ENCODE measurements at places on chromosomes 5 and 9. TPM values are rescaled to one million over a fixed set of nuclear protein-coding genes. Genes with fewer than 3 reads are reported as not detected.
A peak's percentile ranks its signal among the peaks of the same experiment; 100 is the strongest.

DNA sequence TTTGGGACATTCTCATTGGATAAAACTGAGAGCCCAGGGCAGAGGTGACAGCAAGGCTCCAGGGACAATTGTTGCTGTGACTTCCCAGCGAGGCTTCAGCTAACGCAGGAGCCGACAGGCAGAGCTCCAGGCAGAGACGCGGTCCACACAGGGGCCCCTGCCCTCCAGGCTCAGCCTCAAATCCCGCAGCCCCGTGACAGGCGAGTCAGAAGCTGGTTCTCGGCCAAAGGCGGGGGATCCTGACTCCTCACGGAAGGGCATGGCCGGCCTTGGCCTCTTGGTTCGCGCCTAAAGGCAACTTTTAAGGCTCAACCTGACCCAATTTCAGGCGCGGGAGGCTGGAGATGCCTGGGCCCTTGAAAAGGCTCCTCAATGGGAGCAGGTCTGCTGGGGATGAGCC, 21.3 kb downstream of the SLC12A7 start:
- H3K36me3 ChIP-seq = no peaks in the 10 kb centered on the region
- no peaks in the 10 kb centered on the region for H3K4me1 ChIP-seq
- no peak overlapping the region for H3K4me3 ChIP-seq
- H3K27me3 ChIP-seq = no peaks in the 10 kb centered on the region

QRFP gene
- total RNA-seq = not detected

ZFP2 gene
- total RNA-seq = 3.4 TPM

NDUFA8 gene
- 26.9 TPM for total RNA-seq

- no peaks in the 10 kb centered on the region for H3K36me3 ChIP-seq
- H3K27ac ChIP-seq = no peak overlapping the region
- no peak overlapping the region for H3K4me3 ChIP-seq
- H3K27me3 ChIP-seq = no peaks in the 10 kb centered on the region
- DNase-seq = no peak
Measured at GRCh38 chr9:84481636-84482218, 141.2 kb upstream of the SLC28A3 start.

GRCh38 chr5:105630803-105631202, 2039.9 kb downstream of the EFNA5 start:
- H3K27me3 ChIP-seq = no peaks in the 10 kb centered on the region
- DNase-seq = no peak
- H3K36me3 ChIP-seq = no peaks in the 10 kb centered on the region
- H3K27ac ChIP-seq = no peak overlapping the region
- no peak overlapping the region for H3K4me3 ChIP-seq

DNA sequence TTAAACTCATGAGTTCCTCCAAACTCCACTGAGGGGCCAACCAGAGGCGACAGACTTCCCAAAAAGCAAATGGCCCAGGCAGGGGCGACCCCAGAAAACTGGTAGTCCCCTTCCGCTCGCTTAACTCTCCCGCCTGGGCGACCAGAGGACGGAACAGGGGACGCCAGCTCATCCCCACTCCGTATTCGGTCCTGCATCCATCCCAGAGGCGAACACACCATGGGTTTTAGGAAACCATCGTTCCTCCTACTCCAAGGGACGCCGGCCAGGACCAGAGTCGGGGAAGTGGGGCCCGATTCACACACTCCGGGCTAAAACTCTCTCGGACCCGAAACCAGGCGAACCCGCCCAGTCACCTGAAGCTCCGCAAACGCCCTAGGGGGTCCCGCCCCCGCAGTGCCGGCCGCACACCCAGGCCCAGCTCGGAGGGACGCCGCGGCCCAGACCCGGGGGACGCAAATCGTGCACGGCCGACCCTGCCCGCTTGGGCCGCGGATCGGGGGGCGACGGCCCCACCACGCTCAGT, 478 bp downstream of the TEX10 start:
- no peaks in the 10 kb centered on the region for H3K27me3 ChIP-seq
- H3K36me3 ChIP-seq = no peaks in the 10 kb centered on the region
- peak overlapping the region; percentile 82 for H3K4me3 ChIP-seq
- H3K27ac ChIP-seq = peak overlapping the region; percentile 6

- H3K4me3 ChIP-seq = no peak overlapping the region
- no peaks in the 10 kb centered on the region for H3K27me3 ChIP-seq
- H3K27ac ChIP-seq = no peak overlapping the region
- no peaks in the 10 kb centered on the region for H3K4me1 ChIP-seq
- H3K36me3 ChIP-seq = no peaks in the 10 kb centered on the region
Measured at GRCh38 chr5:36581070-36581469, 25.3 kb upstream of the SLC1A3 start.

NR5A1 gene
- total RNA-seq = not detected

GRCh38 chr9:37001459-37001858, 32.6 kb downstream of the PAX5 start:
- H3K4me3 ChIP-seq = no peak overlapping the region
- peaks cover 2% of the 10 kb centered on the region for H3K27me3 ChIP-seq
- no peak overlapping the region for H3K27ac ChIP-seq

- H3K36me3 ChIP-seq = no peaks in the 10 kb centered on the region
- H3K4me3 ChIP-seq = no peak overlapping the region
- no peak for DNase-seq
- H3K27ac ChIP-seq = no peak overlapping the region
- H3K27me3 ChIP-seq = no peaks in the 10 kb centered on the region
Measured at GRCh38 chr5:175340180-175340579, 103.8 kb downstream of the DRD1 start.

DNA sequence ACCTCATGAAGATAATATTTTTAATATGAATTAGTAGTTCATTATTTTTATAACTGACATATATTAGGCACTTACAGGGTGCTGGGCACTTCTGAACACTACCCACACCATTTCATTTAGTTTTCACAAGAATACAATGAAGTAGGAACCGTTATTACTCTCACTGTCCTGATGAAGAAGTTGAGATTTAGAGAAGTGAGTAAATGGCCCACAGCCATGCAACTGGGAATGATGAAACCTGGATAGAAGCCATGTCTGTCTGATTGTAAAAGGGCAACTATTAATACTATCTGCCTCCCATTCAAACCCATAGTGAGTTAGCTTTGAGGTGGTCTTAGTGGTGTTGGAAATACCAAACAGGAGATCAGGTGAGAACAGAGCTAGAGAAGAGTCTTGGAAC, 29.6 kb upstream of the OTULINL start:
- H3K27ac ChIP-seq = no peak overlapping the region
- no peaks in the 10 kb centered on the region for H3K4me1 ChIP-seq
- no peaks in the 10 kb centered on the region for H3K27me3 ChIP-seq
- no peaks in the 10 kb centered on the region for H3K36me3 ChIP-seq

GRCh38 chr9:77714077-77714549, 66.0 kb upstream of the GNA14 start:
- no peaks in the 10 kb centered on the region for H3K27me3 ChIP-seq
- no peaks in the 10 kb centered on the region for H3K4me1 ChIP-seq
- H3K4me3 ChIP-seq = no peak overlapping the region
- no peak overlapping the region for H3K27ac ChIP-seq

- H3K27me3 ChIP-seq = no peaks in the 10 kb centered on the region
- peaks cover 6% of the 10 kb centered on the region for H3K4me1 ChIP-seq
- no peak overlapping the region for H3K4me3 ChIP-seq
- no peak overlapping the region for H3K27ac ChIP-seq
- DNase-seq = no peak
Measured at GRCh38 chr5:65961633-65962032, 35.3 kb downstream of the ERBIN start.

Measured in aorta (tissue), 5 donors.